ENCODE measurements at places on chromosomes 1 and 21. TPM values are rescaled to one million over a fixed set of nuclear protein-coding genes. Genes with fewer than 3 reads are reported as not detected.

NCF2 gene
- 4.9 TPM for total RNA-seq

DNA sequence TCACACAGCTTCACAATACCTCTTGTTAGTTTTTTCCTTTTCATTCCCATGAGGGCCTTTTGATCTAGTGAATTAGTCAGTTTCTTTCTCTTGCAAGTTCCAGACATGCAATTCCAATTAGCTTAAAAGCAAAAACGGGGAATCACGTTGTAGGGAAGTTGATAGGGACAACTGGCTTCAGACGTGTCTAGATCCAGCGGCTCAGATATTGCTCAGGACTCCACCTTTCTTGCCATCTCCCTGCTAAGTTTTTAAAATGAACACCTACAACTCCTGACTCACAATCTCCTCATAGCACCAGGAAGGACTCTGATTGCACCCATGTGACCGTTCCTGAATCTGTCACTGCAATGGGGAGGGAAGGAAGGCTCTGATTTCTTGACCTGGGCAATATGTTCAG, 63.8 kb upstream of the ARHGAP29 start:
- no peak for DNase-seq

DNA sequence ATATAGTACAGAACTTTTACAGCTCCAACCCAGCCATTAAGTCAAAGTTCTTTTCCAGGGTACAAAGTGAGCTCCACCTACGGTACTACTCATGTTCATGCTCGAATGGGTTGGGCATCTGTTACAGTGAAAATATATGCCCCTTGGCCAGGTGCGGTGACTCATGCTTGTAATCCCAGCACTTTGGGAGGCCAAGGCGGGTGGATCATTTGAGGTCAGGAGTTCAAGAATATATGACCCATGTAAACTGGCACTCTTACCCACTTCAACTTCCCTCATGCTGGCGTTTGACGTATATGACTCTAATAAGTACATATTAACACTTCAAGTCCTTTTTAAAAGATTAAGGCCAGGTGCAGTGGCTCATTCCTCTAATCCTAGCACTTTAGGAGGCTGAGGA, 71.3 kb upstream of the PKN2 start:
- DNase-seq: no peak

OR2T2 gene
- not detected for total RNA-seq

All from frontal cortex (tissue), 4 donors.